ENCODE measurements at places on chromosomes 12 and 14.

DNA sequence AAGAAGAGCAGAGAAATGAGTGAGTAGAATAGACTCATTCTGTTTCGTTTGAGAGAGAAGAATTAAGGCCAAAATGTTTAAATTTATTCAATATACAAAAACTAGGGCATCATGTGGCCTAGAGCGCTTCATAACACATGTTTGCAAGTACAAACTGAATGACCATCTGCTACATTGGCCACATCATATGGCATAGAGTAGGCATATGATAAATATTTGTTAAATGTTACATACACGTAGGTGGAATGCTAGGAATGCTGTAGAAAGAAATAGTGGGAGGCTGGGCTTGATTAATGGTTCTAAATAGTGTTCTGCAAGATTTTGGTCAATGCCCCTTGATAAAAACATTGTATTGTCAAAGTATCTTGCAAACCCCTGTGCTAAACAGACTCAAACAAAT is 10.8 kb downstream of the MGP start:
- DNase-seq: no peak

- no peak for DNase-seq
These were observed 825 bp downstream of the DHH start for GRCh38 chr12:49093792-49094159.

GRCh38 chr14:100409003-100409360 is 85.8 kb downstream of the SLC25A47 start:
- no peak for DNase-seq

- no peak for DNase-seq
These were observed 53.4 kb downstream of the SRGAP1 start for GRCh38 chr12:63897931-63898330.

- DNase-seq: no peak
These were observed 75.2 kb upstream of the MAX start for GRCh38 chr14:65177551-65177950.

- no peak for DNase-seq
These were observed 32.2 kb downstream of the DIP2B start for GRCh38 chr12:50536831-50537537.

- no peak for DNase-seq
These were observed 190.2 kb upstream of the HMGA2 start for GRCh38 chr12:65634061-65634460.

GRCh38 chr12:74848006-74848405 is 310.4 kb downstream of the ATXN7L3B start:
- DNase-seq: no peak

DNA sequence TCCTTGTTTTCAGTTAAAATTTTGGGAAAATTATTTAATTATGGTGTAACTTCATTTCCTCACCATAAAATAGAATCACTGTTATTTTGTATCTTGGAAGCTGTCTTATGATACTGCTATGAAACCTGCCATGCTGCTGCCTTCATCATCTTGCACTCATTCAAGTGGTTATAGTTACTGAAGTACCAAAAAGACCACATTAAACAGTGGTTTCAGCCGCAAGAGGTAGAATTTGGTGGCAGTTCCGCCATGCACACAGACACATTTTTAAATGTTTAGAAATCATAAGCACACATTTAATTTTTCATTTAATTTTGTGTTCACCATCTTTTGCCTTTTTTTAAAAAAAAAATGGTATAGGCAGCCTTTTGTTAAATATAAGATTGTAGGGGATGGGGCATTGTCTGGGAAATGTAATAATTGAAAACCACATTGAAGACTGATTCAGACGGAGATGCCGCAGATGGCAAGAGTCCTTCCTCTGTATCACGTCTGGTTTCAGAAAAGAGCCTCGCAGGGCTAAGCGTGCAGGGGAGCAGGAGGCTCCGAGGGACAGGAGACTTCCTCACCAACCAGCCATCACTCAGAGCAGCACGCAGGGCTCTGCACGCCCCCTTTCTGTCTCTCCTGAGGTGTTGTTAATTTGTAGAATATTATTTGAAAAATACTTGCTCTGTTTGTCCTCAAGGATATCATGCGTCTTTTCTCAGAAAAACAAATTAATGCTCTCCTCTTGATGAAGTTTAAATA is 115.2 kb upstream of the PELI2 start:
- DNase-seq: no peak

GRCh38 chr14:75452900-75453816 is 25.3 kb downstream of the JDP2 start:
- no peak for DNase-seq

DNA sequence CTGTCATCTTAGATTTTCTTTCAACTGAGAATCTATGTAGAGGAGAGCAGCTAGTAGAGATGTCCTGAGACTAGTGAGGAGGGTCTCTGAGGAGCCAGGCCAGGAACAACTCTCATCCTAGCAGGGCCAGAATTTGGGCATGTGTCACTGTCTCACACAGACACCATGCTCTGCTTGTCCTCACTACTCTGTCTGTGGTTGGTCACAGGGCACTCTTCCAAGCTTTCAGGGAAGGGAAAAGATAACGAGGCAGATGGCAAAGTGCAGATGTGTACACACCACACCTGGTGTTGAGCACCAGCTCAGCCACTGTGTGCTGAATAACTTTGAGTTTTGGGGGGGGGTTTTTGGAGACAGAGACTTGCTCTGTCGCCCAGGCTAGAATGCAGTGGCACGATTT is 2.5 kb downstream of the SSPN start:
- DNase-seq: no peak

Data from NCI-H345 (cell line).